Stimulated activated CD4-positive, alpha-beta T cell treated with anti-CD3 and anti-CD28 coated beads, Interleukin-12 subunit alpha, Interleukin-12 subunit beta, amount 100 ng/mL, for 48 hours (primary cell): ENCODE measurements at places on chromosomes 16 and 17.
A peak's percentile ranks its signal among the peaks of the same experiment; 100 is the strongest.

GRCh38 chr16:68487669-68488068 lies 39.4 kb upstream of the SMPD3 start:
- no peak for DNase-seq

DNA sequence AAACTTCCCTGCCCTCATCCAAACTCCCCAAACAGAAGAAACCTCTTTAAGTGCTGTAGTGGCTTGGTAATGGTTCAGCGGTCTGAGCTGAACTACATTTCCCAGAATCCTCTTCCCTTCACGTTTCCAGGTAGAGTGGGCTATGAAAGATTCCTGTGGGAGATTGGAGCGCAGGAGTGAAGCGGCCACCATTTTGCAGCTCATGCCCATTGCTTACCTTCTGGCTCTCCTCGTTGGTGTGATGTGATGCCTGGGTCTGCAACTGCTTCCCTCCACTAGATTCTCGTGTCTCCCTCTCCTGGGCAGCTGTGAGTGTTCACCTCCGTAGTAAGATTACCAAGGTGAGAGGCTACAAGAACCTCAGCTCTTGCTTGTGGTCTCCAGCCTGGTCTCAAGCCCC lies 82.1 kb downstream of the GPR139 start:
- DNase-seq: no peak

DNA sequence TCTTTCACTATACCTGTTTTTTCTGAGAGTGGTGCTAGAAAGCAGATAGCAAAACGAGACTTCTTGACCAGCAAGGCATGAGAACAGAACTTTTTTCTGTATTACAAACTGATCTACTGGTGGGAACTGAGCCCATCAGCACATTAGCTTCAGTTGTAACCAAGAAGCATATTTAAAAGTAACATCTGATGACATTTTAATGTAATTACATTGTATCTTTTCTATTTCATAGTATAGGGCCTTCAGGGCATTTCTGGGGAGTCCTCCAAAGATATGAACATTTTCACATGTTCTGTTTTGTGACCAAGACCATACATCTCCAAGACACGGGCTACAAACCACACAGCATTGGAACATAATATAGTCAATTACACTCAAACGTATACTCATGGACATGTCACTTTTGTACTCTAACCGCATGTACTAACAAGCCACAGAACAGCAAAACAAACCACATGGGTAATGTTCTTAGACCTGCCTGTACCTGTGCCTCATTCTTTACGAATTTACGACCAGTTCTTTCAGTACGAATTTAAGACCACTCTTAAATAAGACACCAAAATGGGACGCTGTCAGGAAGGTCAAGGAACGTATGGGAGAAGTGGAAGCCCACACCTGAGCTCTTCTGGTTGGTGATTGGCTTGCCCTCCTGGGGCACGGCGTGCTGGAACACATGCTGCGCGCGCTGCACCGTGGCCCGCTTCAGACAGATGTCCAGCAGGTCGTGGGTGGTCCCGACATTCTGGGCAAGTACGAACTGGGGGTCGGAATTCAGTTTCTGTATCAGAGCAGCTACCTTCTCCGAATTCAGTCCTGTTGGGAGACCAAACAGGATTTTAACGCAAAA lies 825 bp downstream of the BLMH start:
- DNase-seq: no peak

- DNase-seq: no peak
Measured at GRCh38 chr16:55569025-55569424, 2.5 kb downstream of the CAPNS2 start.

- no peak for DNase-seq
Measured at GRCh38 chr17:1916316-1916715, 86.5 kb downstream of the RPA1 start.

GRCh38 chr16:9462984-9463383 lies 371.5 kb downstream of the HAPSTR1 start:
- no peak for DNase-seq

DNA sequence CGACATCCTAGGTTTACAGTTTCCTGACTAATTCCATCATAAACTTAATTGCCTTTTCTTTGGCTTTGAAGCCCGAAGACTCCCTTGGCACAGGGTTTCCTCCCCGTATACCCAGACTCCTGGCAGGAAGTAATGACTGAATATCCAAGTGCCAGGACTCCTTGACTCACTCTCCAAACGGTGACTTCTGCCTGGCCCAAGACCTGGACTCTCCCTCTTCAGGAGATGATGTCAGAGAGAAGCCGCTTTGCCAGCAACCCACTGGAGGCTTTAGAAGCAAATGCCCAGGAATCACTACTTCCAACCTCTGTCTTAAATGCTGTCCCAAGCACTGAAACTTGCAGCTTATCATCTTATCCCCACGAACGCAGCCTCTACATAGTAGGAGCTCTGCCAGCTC lies 146.5 kb downstream of the RGS9 start:
- DNase-seq: no peak

DNA sequence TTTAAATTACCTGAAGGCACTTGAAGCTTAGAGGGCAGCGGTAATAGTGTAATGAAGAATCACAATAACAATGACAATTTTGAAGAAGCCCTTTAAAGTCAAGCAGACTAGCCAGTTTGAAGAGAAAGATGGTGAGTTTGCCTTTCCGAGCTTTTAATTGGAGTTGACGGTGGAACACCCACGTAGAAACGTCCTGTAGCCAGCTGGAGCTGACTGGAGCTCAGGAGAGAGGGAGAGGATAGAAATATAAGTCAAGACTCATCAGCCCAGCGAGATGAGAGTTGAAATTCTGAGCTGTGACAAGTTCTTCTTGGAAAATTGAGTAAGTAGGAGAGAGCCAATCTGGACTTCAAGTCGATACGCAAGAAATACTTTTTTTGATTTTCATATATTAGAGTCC lies 91.7 kb upstream of the CACNG3 start:
- no peak for DNase-seq

GRCh38 chr17:76270127-76270592 lies 5.0 kb downstream of the UBALD2 start:
- no peak for DNase-seq

GRCh38 chr16:3646348-3646920 lies 8.1 kb upstream of the DNASE1 start:
- DNase-seq: no peak

- peak; percentile 45 for DNase-seq
Measured at GRCh38 chr16:72099377-72099818, 5.8 kb downstream of the DHX38 start.

GRCh38 chr16:80300456-80300855 lies 240.3 kb upstream of the DYNLRB2 start:
- no peak for DNase-seq

- DNase-seq: no peak
Measured at GRCh38 chr16:73793871-73794437, 502.7 kb upstream of the PSMD7 start.

- no peak for DNase-seq
Measured at GRCh38 chr17:1647802-1648171, 1.9 kb downstream of the RILP start.

DNA sequence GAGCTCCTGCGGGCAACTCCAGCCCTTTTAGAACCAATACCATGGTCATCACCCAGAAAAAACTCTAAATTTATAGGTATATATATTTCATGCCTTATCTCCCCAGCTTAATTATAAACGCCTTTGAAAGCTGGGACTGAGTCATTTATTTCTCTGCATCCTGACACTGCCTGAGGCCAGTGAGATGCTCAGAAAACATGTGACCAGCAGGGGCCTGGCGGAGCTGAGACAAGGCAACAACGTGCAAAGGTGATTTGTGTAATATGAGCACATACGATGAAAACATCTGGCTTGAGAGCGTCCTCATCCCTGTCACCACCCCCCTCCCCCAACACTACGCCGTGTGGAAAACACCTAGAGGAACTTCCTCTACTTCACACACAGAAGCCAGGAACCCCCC lies 22.7 kb downstream of the NXN start:
- DNase-seq: no peak

GRCh38 chr16:15521390-15521757 lies 87.0 kb downstream of the BMERB1 start:
- DNase-seq: no peak
